ENCODE measurements at places on chromosomes 1 and 21.

DNA sequence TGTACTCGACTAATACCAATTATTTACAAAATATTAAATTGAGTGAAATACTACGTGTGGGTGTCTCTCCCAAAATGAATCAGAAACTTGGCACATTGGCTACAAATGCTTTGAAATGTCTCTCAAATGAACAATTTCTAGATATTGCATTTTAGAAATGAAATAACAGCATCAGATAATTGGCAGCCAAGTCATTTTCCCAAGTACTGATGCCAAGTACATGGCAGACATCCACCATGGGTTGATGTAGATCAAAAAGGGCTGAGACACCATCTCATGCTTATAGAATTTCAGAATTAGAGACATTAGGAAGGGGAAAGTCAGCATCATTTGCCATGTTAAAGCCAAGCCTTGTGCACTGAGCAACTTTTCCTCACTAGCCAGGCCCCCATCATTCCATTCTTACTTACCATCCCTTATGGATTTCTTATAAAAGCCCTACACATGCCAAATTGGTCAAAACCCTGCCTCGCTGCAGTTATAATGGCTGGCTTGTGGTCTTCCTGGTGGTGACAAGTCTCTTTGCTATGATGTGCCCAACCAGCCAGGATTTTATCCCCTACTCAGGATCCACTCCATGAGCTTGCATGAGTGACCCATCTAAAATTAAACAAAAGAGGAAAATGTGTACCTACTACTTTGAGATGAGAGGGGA lies 73.1 kb downstream of the GREM2 start:
- DNase-seq: peak; percentile 25

GRCh38 chr1:14681182-14681581 lies 82.7 kb downstream of the KAZN start:
- DNase-seq: no peak

DNA sequence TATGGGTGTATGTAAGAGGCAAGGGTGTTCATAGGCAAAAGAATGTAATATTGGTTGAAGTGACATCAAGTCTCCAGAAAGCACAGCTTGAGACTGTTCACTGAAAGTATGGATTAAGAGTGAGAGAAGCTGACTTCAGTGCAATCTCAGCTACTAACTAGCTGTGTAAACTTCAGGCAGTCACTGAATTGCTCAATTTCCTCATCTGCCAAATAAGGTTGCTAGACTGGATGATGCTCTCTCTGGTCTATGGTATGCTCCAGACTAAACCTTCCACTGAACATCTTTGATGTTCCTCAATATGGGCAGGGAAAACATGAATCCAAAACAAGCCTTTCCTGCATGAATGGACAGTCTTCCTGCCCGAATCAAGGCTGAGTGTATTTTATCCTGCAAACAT lies 111.8 kb upstream of the USH2A start:
- no peak for DNase-seq

GRCh38 chr1:181038399-181038873 lies 4.7 kb downstream of the MR1 start:
- DNase-seq: no peak

DNA sequence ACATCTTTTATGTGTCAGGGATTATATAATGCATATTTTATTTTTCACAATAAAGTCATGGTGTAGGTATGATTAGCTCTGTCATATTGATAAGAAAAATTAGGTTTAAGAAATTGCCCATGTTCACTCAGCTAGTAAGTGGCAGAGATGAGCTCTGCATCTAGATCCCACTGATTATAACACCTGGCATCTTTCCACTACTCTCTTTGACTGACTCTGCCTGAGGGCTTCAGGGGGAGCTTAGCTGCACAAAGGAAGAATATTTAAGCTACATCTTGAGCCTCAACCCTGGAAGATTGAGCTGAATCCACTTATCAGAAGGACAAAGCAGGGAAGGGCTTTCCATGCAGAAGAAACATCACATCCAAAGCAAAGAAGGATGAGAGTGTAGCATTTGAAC lies 190.4 kb downstream of the MIS18A start:
- DNase-seq: no peak

GRCh38 chr1:87535551-87535950 lies 206.9 kb downstream of the LMO4 start:
- no peak for DNase-seq

DNA sequence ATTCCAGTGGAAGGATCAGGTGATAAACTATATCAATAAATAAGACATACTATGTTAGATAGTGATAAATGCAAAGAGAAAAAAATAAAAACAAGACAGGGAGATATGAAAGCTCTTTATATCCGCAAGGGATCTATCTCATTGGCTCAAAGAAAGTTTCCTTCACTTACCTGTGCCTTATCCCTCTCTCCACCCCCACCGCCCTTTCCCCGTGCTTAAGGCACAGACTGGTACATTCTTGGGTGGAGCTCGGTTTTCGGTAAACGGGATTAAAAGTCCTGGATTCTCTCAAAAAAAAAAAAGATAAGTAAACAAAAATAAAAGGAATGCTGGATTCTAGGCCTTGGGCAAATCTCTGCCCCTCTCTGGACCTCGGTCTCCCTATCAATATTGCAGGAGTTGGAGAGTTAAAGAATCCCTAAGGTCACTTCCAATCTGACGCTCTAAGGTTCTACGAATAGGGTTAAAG lies 593 bp upstream of the DNAJC16 start:
- no peak for DNase-seq

GRCh38 chr1:91137173-91137852 lies 115.5 kb upstream of the ZNF644 start:
- no peak for DNase-seq

GRCh38 chr1:112464501-112464900 lies 44.3 kb upstream of the WNT2B start:
- no peak for DNase-seq

DNA sequence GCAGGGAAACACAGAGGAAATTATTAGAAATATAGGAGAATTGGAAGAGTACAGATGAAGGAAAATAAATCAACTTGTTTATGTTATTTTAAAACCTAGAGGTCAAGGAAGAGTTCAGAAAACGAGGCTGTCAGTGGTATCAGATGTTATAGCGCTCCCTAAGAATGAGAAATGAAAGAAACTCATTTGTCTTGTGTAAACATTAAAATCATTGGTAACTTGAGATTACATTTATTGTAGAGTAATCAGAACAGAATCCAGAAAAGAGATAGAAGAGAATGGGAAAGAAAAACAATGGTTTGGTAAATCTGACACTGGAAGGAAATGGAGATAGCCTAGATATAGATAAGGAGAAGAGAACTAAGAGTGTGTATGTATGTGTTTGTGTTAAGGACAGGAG lies 106.4 kb downstream of the ATF6 start:
- DNase-seq: no peak

GRCh38 chr1:230796626-230797025 lies 49.4 kb downstream of the CAPN9 start:
- DNase-seq: no peak

DNA sequence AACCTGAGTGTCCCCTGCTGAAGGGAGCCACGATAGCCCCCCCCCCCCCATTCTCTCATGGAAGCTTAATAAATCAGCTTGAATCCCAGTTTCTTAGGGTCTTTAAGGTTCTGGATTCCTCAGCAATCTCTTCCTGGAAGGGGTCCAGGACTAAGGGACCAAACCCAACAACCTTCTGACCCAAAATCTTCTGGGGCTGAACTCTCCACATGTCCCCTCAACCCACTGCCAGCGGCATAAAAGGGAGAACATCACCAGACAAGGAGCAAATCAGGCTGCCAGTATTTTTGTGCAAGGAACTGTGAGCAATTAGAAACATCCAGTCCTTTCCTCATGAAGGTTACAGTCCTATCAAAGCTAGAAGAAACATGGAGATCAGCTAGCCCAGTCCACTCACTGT lies 12.7 kb upstream of the LORICRIN start:
- no peak for DNase-seq

DNA sequence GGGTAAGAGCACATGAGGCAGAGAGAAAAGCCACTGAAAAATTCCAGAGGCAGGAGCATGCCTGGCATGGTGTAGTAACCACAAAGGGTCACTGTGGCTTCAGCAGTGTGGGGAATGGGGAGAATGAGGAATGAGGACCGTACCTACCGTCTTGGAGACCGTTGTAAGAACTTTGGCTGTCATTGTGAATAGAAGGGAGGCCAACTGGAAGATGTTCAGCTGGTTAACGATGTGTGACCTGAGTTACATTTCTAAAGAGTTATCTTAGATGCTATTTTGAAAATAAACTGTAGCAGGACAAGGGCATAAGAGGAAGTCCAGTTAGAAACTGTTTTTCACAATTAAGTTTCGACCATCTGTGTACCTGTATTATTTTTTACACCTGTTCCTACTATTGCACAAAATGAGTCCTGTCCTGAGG lies 365.5 kb upstream of the SGIP1 start:
- DNase-seq: no peak

DNA sequence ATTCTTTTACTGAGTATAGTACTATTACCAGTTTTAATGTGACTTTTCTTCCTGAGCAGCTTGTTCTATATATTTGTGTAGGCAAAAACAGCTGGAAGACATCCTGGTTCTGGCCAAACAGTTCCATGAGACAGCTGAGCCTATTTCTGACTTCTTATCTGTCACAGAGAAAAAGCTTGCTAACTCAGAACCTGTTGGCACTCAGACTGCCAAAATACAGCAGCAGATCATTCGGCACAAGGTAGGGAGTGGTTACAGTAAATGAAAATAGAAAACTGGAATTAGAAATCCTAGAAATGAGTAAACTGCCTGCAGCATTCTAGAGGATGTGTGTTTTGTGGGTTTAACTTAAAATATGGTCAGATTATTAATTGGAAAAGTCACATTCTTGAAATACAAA lies 64.1 kb upstream of the BMP8A start:
- no peak for DNase-seq

GRCh38 chr21:34215911-34216717 lies 142.7 kb downstream of the MRPS6 start:
- no peak for DNase-seq

DNA sequence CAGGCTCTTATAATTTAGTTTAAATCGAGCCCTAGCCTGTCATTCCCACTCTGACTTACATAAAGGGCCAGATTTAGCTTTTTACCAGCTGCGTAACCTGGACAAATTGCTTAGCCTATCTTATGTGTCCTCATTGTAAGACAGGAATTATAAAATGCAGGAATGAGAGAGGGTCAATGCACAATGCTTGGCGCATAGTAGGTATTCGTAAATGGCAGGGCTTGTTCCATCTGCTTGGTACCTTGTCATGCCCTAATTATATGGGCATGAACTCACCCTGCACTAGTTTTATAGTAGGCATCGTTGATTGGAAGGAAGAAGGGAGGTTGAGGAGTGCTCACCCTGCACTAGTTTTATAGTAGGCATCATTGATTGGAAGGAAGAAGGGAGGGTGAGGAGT lies 108.8 kb downstream of the GALNT2 start:
- no peak for DNase-seq

GRCh38 chr21:46093668-46094400 lies 4.1 kb upstream of the COL6A2 start:
- DNase-seq: no peak

- no peak for DNase-seq
These were observed 53.3 kb downstream of the PDE9A start for GRCh38 chr21:42706765-42707164.

DNA sequence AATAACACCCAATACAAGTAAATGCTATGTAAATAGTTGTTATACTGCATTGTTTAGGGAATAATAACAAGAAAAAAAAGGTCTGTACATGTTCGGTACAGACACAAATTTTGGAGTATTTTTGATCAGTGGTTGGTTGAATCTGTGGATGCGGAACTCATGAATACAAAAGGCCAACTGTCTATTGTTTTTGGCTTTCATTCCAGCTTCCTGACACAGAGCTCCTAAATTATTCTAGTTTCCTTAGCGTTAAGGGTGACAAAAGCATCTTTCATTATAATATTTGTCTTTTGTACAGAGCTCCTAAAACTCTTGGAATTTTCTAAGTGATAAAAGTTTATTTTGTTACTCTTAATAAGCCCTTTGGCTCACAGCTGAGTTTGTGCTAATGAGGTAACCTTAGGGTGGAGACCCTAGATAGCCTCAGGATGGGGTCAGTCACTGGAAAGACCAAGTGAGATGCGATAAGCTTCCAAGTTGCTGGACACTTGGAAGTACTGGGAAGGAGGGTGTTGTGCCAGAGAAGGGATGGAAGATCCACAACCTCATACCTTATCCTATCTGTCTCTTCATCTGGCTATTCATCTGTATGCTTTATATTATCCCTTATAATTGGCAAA lies 57.4 kb upstream of the PRRC2C start:
- no peak for DNase-seq

- DNase-seq: no peak
These were observed 7.2 kb upstream of the ADAMTS1 start for GRCh38 chr21:26852423-26852822.

GRCh38 chr1:159999204-159999603 lies 32.6 kb downstream of the PIGM start:
- no peak for DNase-seq
